ENCODE measurements at places on chromosomes 2 and 18. TPM values are rescaled to one million over a fixed set of nuclear protein-coding genes. Genes with fewer than 3 reads are reported as not detected.

The HADHA gene
- polyA plus RNA-seq: 240 TPM

DNA sequence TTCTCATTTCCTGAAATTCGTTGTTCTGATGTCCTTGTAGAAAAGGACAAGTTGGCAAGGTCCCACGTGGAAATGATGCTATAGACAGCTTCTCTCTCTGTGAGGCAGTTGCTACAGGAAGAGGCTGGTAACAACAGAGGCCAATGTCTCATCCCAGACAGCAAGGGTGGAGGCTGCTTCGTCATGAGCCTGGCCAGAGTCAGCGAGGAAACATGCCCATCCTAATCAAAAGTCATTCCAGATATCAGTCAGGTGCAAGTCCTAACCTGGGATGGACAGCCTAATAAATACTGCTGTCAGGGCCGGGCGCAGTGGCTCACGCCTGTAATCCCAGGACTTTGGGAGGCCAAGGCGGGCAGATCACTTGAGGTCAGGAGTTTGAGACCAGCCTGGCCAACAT, 6.4 kb upstream of the SMAD7 start:
- DNase-seq: no peak

The STEAP3 gene
- 2.0 TPM for polyA plus RNA-seq

The LYPD6 gene
- polyA plus RNA-seq: 17.9 TPM

DNA sequence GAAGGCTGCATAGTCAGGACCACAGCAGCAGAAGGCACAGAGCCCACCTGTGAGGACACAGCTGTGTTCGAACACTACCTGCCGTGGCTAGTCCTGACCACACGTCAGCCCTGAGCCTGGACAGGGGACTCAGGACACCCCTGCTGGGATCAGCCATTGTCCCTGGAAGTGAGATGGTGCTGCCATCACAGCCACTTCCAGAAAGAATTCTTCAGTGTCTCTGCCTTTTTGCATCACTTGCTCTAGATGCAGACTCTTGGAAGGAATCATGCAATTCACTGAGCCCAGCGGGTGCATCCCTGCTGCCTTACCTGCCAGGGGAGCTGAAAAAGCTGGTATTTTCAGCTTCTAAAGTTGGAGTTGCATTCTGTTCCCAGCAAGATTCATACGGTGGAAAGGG, 49.3 kb downstream of the LAMA3 start:
- no peak for DNase-seq

The PAX8 gene
- polyA plus RNA-seq: 554 TPM

The SERPINE2 gene
- 134 TPM for polyA plus RNA-seq

DNA sequence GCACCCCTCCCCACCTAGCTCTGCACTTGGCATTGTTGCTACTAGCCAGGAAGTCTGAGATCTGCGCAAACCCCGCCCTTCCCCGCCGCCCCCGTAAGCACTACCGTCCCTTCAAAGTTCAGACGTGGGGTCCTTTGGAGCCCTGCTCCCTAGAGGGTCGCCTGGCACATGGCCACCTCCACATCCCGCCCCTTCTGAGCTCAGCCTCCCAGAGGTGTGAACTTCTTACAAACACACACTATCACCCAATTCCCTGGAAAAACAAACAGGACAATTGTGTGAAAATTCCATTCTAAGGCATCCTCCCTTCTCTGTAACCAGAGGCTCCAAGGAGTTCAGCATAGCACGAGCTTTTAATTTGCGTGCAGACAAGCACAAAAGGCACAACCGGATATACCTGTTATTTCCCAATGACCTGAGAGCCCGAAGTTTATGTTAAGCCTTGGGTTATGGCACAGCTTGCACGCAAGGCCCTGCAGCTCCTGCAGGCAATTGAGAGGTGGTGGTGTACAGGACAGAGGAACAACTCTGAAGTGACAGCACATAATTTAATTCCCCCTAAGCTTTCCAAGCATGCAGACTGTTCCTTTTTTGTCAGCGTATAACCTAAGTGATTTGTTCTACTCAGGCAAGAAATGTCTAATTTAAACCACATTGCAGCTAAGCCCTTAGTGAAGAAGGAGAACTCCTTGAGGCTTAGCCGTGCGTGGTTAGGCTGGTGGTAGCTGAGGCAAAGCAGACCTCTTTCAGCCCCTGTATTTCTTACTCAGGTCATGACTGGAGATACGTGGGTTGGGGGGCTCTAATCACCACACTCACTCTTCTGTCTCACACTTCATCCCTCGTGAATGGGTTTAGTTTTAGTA, 20.3 kb upstream of the CYP1B1 start:
- no peak for DNase-seq

GRCh38 chr2:237878-238277, 26.0 kb downstream of the SH3YL1 start:
- no peak for DNase-seq

- no peak for DNase-seq
These were observed 102.2 kb downstream of the OSBPL6 start for GRCh38 chr2:178296394-178297090.

- no peak for DNase-seq
These were observed 687.4 kb upstream of the ID2 start for GRCh38 chr2:7994397-7994951.

DNA sequence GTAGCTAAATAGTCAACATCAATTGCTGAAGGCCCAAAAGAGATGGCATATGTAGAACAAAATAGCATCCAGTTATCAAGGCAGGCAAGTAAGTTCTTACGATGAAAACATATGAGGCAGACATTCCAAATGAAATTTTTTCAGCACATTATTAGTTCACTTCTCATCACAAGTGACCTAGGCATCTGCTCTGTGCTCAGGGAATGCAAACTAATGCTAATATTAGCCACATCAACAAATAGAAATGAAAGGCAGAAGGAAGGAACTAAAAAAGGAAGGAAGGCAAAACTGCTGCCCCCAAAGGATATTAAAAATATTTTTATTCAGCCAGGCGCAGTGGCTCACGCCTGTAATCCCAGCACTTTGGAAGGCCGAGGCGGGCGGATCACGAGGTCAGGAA, 51.2 kb upstream of the ROCK1 start:
- no peak for DNase-seq

- DNase-seq: no peak
These were observed 14.0 kb downstream of the KIF1A start for GRCh38 chr2:240806006-240806405.

GRCh38 chr18:3547891-3548615, 98.1 kb downstream of the TGIF1 start:
- no peak for DNase-seq

The COL6A3 gene
- polyA plus RNA-seq: 272 TPM

GRCh38 chr2:36355151-36355889, at the start of gene CRIM1:
TSS of gene CRIM1 (plus strand) at chr2:36355778. CDS start at chr2:36356293, 515 bp downstream.
- DNase-seq: no peak
